ENCODE measurements at places on chromosomes 7 and 10.

DNA sequence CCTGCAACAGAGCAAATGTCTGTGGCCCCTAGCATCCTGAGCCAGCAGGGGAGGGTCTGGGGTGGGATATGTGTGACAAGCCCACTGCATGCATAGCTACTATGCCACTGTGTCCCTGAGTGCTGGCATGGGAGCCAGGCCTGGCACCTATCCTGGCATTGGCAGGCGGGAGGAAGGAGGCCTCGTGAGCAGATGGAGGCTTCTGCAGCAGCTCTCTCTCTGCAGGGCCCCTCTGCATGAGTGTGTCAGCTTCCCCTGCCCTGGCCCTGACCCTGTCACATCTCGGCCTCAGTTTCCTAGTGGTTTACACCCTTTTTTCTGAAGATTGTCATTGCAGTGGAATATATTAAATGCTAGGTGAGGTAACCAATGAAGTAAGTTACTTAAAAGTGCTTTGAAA lies 13.1 kb upstream of the IMPDH1 start:
- DNase-seq: no peak

DNA sequence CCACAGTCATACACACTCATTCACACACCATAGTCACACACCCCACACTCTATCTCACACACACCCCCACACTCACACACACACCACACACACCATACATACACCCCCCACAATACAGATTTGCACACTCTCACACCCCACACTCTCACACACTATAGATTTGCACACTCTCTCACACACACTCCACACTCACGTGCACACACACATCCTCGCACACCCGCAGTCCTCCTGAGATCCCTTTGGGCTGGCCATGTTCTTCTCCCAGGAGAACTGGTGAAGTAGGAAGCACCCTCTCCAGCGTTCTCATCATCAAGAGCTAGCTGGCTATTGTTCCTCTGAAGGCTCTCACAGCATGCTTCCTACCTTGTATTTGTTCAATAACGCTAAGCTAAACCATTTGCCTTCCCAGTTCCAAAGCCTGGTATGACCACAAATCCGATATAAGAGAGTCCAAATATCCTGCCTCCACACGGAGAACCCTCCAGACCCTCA lies 86.2 kb downstream of the HECW1 start:
- DNase-seq: no peak

- no peak for DNase-seq
Measured at GRCh38 chr10:121819049-121819448, 108.8 kb downstream of the ATE1 start.

GRCh38 chr7:157699357-157700013 lies 362.7 kb downstream of the DNAJB6 start:
- no peak for DNase-seq

Data from stimulated activated CD8-positive, alpha-beta memory T cell treated with anti-CD3 and anti-CD28 coated beads, Interleukin-2, amount 100 ng/mL, for 1 hour (primary cell).